Glutamatergic neuron (in vitro differentiated cells): ENCODE measurements at places on chromosomes 16 and 17. TPM values are rescaled to one million over a fixed set of nuclear protein-coding genes. Genes with fewer than 3 reads are reported as not detected.
A peak's percentile ranks its signal among the peaks of the same experiment; 100 is the strongest.

DNA sequence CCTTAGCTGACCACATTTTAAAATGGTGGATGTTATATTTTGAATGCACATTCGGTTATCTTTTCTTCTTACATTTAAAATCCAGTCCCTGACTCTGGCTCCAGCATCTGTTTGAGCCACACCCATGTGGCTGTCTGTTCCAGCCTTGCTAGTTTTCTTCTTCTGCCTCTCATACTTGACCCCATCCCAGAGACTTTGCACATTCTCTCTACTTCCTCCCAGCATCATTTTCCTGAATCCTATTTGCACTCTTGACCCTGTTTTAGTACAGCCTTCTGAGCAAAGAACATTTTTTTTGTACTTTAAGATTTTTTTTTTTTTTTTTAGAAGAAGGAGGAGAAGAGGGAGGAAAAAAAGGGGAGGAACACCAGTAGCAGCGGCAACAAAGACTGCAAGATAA is 23.3 kb upstream of the MAF start:
- no peak for DNase-seq

DNA sequence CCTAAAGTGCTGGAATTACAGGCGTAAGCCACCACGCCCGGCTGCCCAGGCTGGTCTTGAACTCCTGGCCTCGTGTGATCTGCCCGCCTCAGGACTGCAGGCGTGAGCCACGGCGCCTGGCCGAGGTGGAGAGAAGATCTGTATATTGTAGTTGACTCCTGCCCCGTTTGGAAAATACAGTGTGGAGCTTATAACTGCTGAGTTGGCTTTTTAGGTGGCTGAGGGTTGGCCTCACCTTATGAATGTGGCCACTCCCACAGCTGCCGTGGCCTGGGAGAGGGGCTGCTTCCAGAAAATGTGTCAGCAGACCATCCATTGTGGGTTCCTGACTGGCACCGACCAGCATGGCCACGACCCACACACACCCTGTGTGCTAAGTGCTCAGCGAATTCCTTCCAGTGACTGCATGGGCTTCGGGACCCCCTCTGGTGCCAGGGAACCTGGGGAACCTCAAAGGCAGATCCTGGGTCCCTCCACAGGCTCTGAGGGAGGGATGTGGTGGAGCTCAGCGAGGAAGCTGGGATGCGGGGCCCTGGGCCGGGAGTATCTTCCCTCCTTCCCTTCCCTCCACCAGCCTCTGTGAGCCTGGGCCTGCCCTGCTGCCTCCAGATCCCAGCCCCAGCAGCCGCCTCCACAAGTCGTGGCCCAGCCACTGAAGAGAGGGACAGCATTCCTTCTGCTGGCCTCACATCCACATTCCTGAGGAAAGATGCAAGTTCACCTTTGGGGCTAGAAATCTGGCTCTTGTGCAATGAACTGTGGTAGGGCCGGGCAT is 10.9 kb upstream of the RAB11FIP3 start:
- DNase-seq: no peak

- DNase-seq: no peak
Observed at GRCh38 chr17:27475981-27476895, 20.0 kb downstream of the KSR1 start.

- no peak for DNase-seq
Observed at GRCh38 chr16:68013440-68013839, 2.3 kb downstream of the DPEP2NB start.

DNA sequence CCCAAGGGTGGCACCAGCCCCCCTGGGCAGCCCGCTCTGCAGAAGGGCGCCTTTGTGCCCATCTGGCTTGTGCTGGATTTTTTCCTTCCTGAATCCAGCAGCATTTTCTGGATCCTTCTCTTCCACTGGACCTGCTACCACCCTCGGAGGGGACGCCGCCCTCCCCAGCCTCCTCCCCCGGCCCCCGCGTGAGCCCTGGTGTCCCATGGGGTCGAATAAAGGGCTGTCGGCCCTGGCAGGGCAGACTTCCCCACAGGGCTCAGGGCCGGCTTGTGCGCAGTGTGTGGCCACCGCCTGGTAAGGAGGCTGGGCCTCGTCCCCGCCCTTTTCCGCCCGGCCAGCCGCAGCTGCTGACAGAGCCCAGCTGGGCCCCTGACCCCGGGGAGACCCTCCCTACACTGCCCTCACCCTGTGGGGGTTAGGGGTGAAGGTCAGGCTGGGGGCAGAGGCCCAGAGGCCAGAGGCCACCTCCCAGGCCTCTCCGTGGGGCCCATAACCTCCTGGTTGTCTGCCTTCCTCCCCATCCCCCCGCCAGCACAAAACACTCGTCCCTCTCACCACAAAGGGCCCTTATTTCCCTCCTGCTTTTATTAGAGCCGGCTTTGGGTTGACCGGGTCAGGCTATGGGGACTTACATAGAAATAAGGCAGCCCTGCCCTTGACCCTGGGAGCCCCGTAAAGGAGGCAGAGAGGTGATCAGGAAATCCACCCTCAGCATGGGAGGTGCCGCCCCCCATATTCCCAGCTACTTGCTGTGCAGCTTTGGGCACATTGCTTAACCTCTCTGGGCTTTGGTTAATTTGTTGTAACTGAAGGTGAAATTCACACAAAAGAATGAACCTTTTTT is 179.3 kb upstream of the CIBAR2 start:
- DNase-seq: peak; percentile 78

- DNase-seq: no peak
Observed at GRCh38 chr17:42045719-42046118, 4.7 kb downstream of the C17orf113 start.

DNA sequence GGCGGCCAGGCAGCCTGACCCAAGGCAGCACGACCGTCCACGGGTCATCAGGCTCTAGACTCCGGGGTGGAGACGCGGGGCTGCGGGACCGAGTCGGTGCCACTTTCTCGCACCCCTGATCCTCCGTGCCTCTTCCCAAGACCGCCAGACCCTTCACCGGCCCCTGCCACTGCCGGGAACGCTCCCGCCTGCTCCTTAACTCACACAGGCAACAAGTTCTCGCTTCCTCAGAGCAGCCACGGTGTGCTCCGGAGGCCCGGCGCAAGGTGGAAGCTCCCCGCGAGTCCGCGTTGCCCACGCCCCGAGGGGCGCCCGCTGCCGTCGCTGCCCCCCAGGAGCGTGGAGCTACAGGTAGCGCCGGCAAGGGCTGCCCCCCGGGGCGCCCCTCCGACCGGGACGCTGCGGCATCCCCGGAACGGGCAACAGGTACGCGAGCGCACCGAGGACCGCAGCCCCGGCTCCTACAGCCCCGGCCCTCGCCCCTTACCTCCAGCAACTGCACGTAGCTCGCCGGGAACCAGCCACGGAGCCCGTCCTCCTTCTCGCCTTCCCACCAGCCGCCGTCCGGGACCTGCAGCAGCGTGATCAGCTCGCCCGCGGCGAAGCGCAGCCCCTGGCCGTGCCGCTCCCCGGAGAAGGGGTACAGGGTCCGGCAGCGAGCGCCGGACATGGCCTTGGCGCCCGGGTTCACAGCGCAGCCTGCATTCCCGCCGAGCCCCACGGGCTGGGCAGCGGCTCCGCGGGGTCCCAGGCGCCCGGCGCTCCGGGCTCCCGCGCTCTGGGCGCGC is 491 bp downstream of the GAS7 start:
- peak; percentile 59 for DNase-seq

DNA sequence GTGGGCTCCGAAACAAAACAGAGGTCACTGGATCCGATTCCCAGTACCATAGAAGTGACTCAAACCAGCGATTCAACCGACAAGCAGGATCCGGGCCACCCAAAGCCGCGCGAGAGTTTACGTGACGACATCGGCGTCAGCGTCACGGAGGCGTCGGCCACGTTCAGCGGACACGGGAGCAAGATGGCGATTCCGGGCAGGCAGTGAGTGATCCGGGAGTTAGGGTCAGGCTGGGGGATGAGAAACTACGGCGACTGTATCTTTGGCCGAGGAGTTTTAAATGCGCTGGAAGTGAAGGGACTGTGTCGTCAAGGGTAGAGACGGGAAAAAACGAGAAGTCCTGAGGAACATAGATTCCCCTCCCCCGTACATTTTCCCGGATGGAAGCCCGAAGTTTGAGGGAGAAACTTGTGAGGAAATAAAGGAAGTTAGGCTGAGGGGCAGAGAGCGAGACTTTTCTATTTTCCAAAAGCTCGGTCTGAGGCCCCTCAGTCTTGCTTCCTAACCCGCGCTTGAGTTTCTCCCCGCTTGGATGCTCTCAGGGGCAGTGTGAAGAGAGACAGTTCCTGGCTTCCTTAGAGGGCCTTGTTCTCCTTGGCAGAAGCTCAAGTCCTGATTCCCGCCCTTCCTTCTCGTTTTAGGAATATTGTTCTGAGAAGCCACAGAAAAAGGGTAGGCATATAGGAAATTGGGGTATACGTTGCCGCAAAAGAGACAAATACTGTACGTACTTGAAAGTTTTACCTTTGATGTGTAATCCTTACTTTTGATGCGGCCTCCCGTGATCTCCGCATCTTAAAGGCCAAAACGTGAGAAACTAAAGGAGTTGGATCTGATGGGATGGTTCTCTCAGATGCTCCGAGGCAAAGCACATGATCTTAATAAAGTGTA is at the start of gene NSRP1:
NSRP1 (plus strand) TSS at position 156 of the 891 bp plus-strand sequence; CDS start at position 184, 28 bp downstream.
- DNase-seq: peak; percentile 96

DNA sequence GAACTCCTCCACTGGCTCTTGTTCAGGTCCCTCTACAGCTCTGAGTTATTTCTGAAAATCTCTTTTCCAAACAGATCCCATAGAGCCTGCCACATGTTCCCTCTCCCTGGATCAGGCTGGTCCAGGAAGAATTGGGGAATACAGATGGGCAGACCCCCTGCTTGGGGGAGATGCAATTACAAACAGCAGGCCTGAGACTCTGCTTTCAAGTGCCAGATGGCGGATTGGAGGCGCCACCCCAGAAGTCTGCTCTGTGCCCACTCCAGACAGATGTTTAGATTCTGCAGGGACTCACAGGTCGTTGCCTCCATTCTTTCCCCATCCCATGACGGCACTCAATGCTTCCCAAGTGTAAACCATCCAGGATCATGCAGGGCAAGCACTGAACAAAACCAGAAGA is 316.6 kb downstream of the SLC39A11 start:
- DNase-seq: peak; percentile 32

- DNase-seq: no peak
Observed at GRCh38 chr16:55976815-55977214, 101.6 kb upstream of the CES5A start.

GRCh38 chr16:14419817-14420216 is 210.2 kb downstream of the PARN start:
- no peak for DNase-seq

DNA sequence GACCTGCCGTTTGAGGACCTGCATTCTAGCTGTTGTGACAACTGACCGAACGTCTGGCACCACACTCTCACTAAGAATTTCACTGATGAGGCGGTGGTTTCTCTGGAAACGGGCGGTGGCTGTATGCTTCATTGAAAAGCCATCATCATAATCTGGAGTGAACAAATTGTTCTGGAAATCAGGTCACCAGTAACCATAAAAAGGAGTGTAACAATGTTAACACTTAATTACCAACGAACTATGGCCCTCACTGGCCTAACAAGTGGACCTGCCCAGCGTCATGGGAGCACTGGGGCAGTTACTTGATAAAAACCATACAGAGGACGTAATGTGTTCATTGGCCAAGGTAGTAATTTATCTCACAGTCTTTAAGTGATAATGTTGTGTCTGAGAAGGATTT is 15.4 kb downstream of the SMARCE1 start:
- no peak for DNase-seq

GRCh38 chr17:63150994-63151464 is 185.0 kb downstream of the TANC2 start:
- peak; percentile 26 for DNase-seq

DNA sequence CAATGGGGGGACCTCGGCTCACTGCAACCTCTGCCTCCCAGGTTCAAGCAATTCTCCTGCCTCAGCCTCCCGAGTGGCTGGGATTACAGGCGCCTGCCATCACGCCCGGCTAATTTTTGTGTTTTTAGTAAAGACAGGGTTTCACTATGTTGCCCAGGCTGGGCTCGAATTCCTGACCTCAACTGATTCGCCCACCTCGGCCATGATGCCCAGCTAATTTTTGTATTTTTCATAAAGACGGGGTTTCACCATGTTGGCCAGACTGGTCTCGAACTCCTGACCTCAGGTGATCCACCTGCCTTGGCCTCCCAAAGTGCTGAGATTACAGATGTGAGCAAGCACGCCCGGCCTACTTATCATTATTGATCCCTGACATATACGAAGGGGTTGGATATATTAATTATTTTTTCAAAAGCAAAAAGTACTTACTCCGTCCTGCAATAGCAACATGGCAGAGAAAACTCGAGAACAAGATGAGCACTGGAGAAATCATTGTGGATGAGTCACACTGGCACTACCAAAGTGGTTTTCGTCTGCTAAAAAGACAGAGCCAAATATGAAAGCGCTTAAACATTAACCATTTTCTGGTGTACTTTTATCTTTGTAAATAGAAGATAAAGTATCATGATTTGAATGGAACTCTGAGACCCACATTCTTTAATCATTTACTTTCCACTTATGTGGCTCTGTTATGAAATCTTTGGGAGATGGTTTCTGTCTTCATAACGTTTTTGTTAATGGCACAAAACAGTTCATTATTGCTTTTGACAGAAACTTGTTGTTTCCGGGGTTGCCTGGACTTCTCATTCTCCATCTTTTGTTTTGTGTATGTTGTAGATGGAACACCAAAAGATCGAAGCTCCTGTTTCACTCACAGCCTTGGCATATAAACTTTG is at the start of gene APOH:
APOH (minus strand) TSS at position 529 of the 896 bp plus-strand sequence; CDS start at position 493, 36 bp downstream.
- DNase-seq: no peak

DNA sequence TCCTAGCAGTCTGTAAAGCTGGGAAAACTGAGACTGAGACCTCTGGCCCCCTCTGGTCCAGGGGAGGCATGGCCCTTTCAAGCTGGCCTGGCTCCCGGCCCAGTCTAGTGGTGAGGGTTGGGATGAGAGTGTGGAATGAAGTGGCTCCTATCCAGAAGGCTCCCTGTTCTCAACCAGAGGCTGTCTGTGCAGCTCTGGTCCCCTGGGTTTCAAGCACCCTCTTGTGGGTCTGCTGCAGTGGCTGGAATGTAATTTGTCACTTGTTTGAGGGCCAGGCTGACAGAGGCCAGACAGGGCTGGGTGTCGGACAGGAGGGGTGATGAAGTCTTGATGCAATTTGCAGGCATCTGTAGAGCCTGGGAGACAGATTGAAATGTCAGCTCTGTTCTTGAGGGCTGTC is 22.1 kb upstream of the PHF12 start:
- no peak for DNase-seq

KLHDC4 gene
- 65.4 TPM for total RNA-seq

CAVIN1 gene
- total RNA-seq: 0.32 TPM

CYGB gene
- total RNA-seq: 20.4 TPM

SMIM36 gene
- total RNA-seq: not detected

TAT gene
- total RNA-seq: not detected

MYH13 gene
- total RNA-seq: not detected

TNP2 gene
- total RNA-seq: not detected

STAT5B gene
- 31.9 TPM for total RNA-seq

SGCA gene
- 1.3 TPM for total RNA-seq

USP32 gene
- total RNA-seq: 59.6 TPM
